ENCODE measurements at places on chromosomes 12 and 14.

DNA sequence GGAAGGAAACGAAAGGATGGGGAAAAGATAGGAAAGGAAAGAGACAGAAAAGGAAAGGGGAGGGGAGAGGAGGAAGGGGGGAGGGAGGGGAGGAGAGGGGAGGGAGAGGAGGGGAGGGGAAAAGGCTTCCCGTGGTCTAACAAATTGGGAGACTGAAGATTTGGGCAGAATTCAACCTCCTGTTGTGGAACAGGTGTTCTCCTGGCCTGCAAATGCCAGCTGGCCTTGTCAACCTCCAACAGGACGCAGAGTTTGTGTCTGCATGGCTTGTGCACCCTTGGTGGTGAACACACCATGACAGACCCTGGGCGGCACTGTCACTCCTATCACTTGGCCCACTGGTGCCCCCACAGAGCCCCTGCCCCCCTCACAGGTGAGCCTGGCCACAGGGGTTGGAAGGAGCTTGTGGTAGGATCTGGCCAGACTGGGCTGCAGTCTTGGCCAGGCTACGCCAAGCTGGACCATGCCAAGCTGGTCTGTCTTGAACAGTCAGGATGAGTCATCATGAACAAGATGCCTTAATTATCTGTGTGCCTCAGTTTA, 321.6 kb downstream of the BCL11B start:
- peak; percentile 62 for DNase-seq
- H3K4me3 ChIP-seq, result no peak overlapping the region
- no peaks in the 10 kb centered on the region for H3K36me3 ChIP-seq
- peaks cover 36% of the 10 kb centered on the region for H3K4me1 ChIP-seq

- H3K36me3 ChIP-seq, result no peaks in the 10 kb centered on the region
- H3K4me1 ChIP-seq, result no peaks in the 10 kb centered on the region
- H3K4me3 ChIP-seq, result no peak overlapping the region
- peaks cover 14% of the 10 kb centered on the region for H3K27me3 ChIP-seq
- DNase-seq, result no peak
Observed at GRCh38 chr14:63147018-63147417, 57.2 kb upstream of the RHOJ start.

DNA sequence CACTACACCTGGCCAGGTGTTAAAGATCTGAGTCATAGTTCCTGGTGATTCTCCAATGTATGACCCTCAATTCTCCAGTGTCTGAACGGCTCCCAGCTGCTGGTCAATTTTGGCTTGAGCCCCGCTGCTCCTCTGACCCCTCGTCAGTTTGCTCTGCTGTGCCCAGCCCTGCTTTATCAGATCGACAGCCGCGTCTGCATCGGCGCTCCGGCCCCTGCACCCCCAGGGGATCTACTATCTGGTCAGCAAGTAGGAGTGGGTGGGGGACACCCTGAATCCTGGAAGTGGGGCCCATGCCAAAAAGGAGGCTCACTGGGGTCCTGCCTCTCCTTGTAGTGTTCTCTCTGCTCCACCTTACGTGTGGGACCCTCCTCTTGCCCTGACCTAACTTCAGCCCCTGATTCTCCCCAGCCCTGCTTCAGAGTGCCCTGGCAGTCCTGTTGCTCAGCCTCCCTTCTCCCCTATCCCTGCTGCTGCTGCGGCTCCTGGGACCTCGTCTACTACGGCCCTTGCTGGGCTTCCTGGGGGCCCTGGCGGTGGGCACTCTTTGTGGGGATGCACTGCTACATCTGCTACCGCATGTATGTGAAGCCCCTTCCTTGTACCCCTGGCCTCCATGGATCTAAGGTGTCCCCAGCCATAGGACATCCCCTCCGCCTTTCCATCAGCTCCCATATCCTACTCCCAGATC, 5.0 kb downstream of the SLC39A5 start:
- DNase-seq, result no peak
- H3K27ac ChIP-seq, result no peak overlapping the region
- H3K4me1 ChIP-seq, result no peaks in the 10 kb centered on the region
- no peak overlapping the region for H3K4me3 ChIP-seq
- no peaks in the 10 kb centered on the region for H3K27me3 ChIP-seq

- H3K27me3 ChIP-seq, result no peaks in the 10 kb centered on the region
- no peak for DNase-seq
- no peaks in the 10 kb centered on the region for H3K36me3 ChIP-seq
- no peak overlapping the region for H3K27ac ChIP-seq
- no peak overlapping the region for H3K4me3 ChIP-seq
- no peaks in the 10 kb centered on the region for H3K4me1 ChIP-seq
Observed at GRCh38 chr14:91035855-91036254, 24.6 kb downstream of the RPS6KA5 start.

GRCh38 chr12:92556637-92557421, 146.0 kb upstream of the PLEKHG7 start:
- H3K4me1 ChIP-seq, result peaks cover 20% of the 10 kb centered on the region
- H3K27ac ChIP-seq, result no peak overlapping the region
- H3K36me3 ChIP-seq, result no peaks in the 10 kb centered on the region

DNA sequence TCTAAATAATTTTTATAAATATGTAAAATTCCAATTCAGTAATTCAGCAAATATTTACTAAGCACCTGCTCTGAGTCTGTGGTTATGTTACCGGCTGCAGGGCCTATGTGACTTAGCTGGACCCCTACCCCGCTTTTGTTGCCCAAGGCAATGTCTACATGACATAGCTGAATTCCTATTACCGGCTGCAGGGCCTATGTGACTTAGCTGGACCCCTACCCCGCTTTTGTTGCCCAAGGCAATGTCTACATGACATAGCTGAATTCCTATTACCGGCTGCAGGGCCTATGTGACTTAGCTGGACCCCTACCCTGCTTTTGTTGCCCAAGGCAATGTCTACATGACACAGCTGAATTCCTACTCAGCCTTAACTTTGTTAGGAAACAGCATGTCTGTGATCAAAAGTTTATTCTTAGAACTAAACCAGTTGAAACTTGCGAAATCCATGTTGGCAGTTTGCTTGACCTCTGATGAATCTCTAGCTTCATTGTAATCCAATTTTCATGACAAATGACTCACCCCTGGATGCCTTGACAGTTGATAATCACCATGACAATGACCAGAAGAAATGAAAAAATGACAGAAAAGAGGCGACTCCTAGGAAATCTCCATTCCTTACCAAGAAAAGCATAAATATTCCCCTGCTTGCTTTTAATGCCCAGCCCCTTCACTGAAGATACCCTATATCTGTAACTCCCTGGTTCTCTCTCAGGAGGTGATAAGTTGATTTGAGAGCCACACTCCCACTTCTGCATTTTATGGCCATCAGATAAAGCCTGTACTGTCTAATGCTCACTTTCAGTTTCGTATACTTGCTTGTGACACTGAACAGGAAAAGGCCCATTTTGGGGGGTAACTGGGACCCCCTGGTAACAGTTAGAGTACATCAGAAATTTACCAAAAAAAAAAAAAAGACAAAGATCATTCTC, 148.4 kb upstream of the SYT10 start:
- H3K36me3 ChIP-seq, result no peaks in the 10 kb centered on the region
- DNase-seq, result peak; percentile 46
- H3K27me3 ChIP-seq, result no peaks in the 10 kb centered on the region
- peak overlapping the region; percentile 74 for H3K27ac ChIP-seq

- H3K36me3 ChIP-seq, result peaks cover 28% of the 10 kb centered on the region
- no peaks in the 10 kb centered on the region for H3K27me3 ChIP-seq
- DNase-seq, result no peak
- H3K27ac ChIP-seq, result no peak overlapping the region
Observed at GRCh38 chr14:103749452-103749851, 33.8 kb downstream of the ZFYVE21 start.

DNA sequence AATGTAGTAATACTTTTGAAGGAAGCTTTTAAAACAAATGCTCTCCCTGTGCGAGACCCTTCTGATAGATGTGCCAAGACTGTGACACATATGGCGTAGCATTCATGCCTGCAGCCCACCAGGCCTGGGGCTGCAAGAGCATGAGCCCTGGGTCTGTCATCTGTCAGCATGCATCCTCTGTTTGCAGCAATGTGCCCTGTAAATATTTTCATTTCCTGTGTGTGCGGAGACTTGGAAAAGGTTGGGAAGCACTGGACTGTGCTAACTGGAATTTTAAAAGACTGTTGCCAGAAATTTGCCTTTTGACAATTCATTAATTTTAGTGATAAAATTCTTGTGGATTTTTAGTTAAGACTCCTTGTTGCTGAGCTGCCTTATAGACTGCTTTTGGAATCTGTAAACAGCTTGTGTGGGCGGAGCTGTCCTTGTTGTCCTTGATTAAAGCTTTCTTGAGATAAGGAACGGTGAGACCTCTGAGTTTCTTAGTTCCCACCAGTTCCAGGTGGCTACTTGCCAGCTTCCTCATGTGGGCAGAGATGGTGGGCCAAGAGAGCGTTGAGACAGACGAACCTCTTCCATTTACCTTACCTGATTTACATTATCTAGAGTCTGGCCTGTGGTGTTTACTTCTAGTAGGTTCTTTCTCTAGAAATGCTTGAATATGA, 23.4 kb downstream of the MARK3 start:
- peaks cover 79% of the 10 kb centered on the region for H3K36me3 ChIP-seq
- H3K27ac ChIP-seq, result no peak overlapping the region
- no peak overlapping the region for H3K4me3 ChIP-seq
- no peak for DNase-seq
- H3K4me1 ChIP-seq, result peaks cover 3% of the 10 kb centered on the region
- no peaks in the 10 kb centered on the region for H3K27me3 ChIP-seq

- no peak overlapping the region for H3K27ac ChIP-seq
- H3K4me3 ChIP-seq, result no peak overlapping the region
- no peak for DNase-seq
- no peaks in the 10 kb centered on the region for H3K36me3 ChIP-seq
- no peaks in the 10 kb centered on the region for H3K4me1 ChIP-seq
- H3K27me3 ChIP-seq, result no peaks in the 10 kb centered on the region
Observed at GRCh38 chr12:54958048-54958658, 26.4 kb downstream of the TESPA1 start.

GRCh38 chr12:47881826-47882427, 22.9 kb downstream of the VDR start:
- H3K27ac ChIP-seq, result peak overlapping the region; percentile 72
- H3K4me1 ChIP-seq, result peaks cover 37% of the 10 kb centered on the region
- no peaks in the 10 kb centered on the region for H3K27me3 ChIP-seq
- DNase-seq, result peak; percentile 81
- peaks cover 26% of the 10 kb centered on the region for H3K36me3 ChIP-seq
- no peak overlapping the region for H3K4me3 ChIP-seq

- H3K36me3 ChIP-seq, result no peaks in the 10 kb centered on the region
- H3K27me3 ChIP-seq, result no peaks in the 10 kb centered on the region
- DNase-seq, result no peak
- no peak overlapping the region for H3K27ac ChIP-seq
- H3K4me3 ChIP-seq, result no peak overlapping the region
Observed at GRCh38 chr12:66195242-66195641, 6.2 kb downstream of the IRAK3 start.

GRCh38 chr14:47590767-47591495, 84.5 kb downstream of the MDGA2 start:
- no peak overlapping the region for H3K27ac ChIP-seq
- H3K36me3 ChIP-seq, result no peaks in the 10 kb centered on the region
- peaks cover 14% of the 10 kb centered on the region for H3K27me3 ChIP-seq
- no peak for DNase-seq
